ENCODE measurements at places on chromosomes 16 and 17.
A peak's percentile ranks its signal among the peaks of the same experiment; 100 is the strongest.

GRCh38 chr17:21171309-21171922 lies 42.5 kb downstream of the TMEM11 start:
- DNase-seq = no peak

GRCh38 chr17:2844416-2844815 lies 48.2 kb downstream of the RAP1GAP2 start:
- DNase-seq = no peak

GRCh38 chr16:20875355-20875650 lies 24.9 kb downstream of the DCUN1D3 start:
- DNase-seq = no peak

- no peak for DNase-seq
These were observed 47.4 kb upstream of the NUDT7 start for GRCh38 chr16:77674888-77675287.

DNA sequence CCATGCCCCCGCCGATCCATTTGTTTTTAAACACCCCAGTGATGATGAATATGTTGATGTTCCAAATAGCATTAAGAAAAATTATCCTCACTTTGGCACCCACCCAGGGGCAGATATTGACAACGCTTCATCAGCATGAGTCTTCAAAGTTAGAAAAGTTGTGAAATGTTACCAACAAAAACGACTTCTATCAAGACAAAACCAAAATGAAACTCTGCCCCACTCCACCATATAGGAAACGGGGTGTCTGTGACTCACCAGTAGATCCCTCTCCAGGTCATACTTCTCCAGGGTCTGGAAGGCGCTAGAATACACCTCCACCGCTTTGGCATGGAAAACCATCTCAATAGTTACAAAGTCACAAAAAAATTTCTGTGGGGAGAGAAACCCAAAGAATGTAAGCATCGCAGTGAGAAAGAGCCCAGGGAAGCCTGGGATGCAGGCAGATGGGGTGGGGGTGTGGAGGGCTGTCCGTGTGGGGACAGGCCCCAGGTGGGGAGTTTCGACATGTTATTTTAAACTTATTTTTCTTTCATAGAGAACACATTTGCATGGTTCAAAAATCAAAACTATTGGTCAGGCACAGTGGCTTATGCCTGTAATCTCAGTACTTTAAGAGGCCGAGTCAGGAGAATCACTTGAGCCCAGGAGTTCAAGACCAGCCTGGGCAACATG lies 10.2 kb downstream of the CIBAR2 start:
- peak; percentile 75 for DNase-seq

DNA sequence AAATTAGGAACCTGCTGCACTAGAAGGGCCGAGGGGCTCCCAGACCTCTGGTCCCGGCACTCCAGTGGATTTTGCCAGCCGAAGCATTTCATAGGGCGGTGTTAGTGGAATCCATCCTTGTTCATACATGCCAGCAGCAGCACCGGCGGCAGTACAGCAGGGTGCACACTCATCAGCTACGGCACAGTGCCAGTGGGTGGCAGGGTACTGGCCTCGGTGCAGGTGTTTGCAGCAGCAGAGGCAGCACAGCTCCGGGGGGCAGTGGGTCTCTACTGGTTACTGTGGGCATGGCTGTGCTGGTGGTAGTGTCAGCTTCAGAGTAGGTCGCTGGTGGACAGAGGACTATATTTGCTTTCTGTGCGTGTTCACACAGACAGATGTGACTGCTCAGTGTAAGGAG lies 985.7 kb downstream of the CDH8 start:
- no peak for DNase-seq

DNA sequence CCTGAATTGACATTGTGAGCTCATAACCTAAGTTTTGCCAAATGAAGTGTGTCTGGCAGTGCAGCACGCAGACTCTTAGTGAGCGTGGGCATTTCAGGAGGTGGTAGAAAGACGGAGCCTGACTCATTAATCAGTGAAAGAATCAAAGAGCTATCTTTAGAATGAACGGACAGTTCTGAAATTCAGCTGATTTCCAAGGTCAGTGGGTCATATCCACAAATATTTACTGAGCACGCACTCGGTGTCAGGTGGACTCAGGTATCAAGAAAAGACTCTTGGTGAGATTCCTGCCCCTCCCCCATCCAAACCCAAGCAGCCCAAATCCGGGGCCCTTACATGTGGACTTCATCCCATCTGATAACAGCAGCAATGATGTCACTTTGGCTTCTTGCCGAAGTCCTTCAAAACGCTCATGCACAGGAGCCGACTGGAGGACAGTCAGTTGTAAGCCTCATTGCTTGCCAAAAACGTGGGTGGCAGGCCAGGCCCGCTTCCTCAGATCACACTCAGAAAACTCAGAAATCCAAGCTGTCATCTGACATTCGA lies 185.8 kb downstream of the HS3ST3A1 start:
- no peak for DNase-seq

GRCh38 chr17:17783825-17784656 lies 52.7 kb downstream of the SREBF1 start:
- DNase-seq = no peak

- no peak for DNase-seq
These were observed 3.4 kb upstream of the MMD start for GRCh38 chr17:55424893-55425540.

GRCh38 chr17:83089328-83090132 lies 10.1 kb downstream of the METRNL start:
- peak; percentile 40 for DNase-seq

DNA sequence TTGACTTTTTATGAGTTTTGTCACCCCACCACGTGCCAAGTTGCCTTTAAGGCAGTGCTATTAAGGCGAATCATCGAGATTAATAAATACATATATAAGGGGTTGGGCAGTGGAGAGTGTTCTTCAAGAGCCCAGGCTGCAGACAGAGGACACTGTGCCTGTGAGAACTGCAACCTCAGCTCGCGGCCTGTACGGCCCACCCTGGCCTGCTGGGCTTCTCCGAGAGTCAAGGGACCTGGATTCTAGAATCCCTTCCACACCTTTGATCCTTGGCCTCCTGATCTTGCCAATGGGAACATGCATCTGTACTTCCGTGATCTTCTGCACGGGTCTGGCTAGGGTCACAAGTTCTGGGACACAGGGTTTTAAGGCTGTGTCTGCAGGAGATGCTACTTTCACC lies 54.5 kb downstream of the IRX5 start:
- DNase-seq = no peak

GRCh38 chr16:1543085-1543896 lies 9.8 kb downstream of the TMEM204 start:
- DNase-seq = peak; percentile 85

DNA sequence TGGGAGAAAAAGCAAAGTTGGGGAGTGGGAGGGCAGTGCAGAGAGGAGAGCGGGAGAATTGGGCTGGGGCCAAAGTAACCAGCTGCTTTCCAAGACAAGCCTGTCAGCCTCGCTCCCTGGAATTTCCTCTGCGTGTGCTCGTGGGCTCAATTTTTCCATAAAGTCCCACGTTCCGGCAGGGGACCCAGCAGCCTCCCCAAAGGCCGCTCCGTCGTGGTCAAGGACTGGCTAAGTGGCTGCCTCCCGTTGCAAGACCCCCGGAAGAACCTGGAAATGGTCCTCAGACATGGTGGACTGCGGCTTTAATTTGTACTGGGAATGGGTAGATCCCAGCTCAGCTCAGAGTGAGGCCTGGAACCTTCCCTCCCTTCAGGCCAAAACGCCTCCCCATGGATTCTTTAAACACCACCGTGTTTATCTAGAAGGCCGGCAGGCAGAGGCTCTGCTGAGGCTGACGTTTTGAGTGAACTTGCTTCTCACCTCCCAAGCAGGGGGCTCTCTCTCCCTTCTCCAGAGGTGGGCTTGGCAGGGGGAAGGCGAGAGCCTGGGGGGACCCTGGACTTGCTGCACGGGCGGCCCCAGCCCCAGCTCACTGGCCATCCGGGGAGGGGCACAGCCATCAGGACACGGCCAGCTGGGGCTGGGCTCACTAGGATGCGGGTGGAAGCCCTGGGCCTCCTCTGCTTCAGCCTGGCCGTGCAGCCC lies 190.0 kb downstream of the C16orf95 start:
- DNase-seq = no peak

GRCh38 chr17:30557916-30558685 lies 80.9 kb downstream of the GOSR1 start:
- DNase-seq = no peak

DNA sequence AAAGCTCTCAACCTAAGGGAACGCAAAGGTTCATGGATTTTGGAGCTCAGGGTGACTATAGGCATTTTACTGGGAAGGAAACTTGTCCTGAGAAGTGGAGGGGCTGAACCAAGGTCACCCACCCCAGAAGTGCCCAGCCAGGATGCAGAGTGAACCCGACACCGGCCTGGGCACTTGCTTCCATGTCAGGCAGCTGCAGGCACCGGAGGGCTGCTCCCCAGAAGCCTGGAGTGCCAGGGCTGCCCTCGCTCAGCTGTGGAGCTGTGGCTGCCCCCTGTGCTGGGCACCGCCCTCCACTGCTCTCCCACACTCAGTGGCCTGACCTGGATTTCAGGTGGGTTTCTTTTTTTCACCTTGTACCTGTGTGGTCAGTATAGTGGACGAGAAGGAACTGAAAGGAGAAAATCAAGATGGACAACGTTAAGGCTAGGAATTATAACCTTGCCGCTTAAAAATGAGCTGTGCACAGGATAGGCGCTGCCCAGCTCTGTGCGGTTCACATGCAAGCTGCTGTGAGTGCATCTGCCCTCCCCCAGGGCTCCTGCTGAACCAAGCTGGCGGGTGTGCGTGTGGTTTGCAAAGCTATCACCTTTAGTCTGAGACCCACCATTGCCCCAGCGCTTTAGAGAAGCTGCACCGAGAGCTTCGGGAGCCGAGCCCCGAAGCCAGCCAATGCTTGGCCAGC lies 2.2 kb downstream of the MAPK8IP3 start:
- no peak for DNase-seq

DNA sequence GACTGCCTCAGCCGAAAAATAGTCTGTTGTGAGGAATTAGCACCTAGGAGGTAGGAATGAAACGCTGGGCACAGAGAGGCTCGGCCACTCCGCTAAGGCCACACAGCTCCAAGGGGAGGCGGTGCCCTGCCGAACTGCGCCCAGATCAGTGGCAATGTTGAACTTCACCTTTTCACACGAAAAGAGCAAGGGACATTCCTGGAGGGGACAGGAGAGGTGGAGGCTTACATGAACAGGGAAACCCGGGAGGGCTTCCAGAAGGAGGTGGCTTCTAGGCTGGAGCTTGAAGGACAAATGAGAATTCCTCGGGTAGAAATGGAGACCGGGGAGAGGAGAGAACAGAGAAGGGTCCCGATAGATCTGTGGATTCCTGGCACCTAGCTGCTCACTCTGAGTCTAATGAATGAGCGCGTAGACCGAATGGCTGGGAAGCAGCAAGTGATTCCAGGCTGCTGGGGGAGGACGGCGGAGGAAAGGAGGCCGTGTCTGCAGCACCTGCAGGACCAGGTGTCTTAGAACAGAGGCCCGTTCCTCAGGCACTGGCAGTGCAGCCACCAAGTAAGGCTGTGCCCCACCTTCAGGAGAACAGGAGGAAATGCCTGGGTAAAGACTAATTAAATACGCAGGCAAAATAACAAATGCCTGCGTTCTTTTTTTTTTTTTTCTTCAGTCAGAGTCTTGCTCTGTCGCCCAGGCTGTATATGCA lies 722 bp upstream of the SLC38A10 start:
- DNase-seq = peak; percentile 32

- no peak for DNase-seq
These were observed 153.5 kb upstream of the CDC42EP4 start for GRCh38 chr17:73465130-73465952.

- peak; percentile 3 for DNase-seq
These were observed 5.0 kb downstream of the CHMP6 start for GRCh38 chr17:80996422-80997305.

DNA sequence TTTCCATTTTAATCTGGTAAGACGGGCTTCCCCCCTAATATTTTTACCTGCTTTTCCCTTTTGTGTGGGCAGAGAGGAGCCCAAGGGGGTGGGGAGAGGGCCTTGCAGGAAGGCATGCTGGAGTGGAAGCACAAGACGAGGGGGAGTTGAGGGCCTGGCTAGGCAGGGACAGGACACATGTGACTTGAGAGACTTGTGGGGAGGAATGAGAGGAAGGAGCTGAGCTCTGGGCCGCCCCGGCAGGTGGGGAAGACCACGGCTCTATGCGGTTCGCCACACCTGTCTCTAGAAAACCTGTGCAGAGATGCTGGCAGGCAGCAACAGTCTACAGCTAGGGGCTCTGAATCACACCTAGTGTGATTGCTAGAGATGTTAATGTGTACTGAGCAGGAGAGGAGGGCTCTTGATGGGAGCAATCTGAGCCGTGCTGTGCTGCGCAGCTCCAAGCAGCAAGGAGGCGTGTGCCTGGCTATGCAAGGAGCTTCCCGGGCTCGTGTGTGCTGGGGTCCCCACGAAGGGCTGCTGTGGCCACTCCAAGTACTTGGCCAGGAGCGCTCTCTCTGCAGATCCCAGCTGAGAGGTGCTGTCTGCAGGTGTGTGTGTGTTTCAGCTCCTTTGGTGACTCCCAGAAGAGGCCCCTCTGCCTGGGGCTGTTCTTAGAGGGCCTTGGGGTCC lies 50.2 kb downstream of the PDPK1 start:
- no peak for DNase-seq

- no peak for DNase-seq
These were observed 273.2 kb downstream of the MRTFB start for GRCh38 chr16:14344292-14344691.

DNA sequence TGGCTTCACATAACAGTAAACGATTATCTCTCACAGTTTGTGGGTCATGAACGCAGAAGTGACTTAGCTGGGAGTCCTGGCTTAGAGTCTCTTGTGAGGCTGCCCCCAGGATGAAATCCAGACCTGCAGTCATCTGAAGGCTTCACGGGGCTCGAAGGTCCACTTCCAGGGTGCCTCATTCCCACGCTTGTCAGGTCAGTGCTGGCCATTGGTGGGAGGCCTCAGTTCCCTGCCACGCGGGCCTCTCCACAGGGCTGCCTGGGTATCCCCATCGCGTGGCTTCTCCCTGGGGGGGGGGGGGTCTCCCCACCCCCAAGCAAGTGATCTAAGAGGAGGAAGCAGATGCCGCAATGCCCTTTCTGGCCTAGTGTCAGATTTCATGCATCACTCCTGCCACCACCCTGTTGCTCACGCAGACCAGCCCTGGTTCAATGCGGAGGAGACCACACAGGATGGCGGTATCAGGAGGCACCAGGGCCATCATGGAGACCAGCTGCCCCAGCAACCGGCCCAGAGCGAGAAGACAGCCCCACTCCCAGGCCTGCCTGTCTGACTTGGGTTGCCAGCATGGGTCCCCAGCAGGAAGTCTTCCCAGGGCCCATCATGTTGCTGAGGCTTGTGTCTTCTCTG lies 77.3 kb upstream of the CDH5 start:
- DNase-seq = no peak

- DNase-seq = no peak
These were observed 82.8 kb upstream of the GNG13 start for GRCh38 chr16:883340-883739.

DNA sequence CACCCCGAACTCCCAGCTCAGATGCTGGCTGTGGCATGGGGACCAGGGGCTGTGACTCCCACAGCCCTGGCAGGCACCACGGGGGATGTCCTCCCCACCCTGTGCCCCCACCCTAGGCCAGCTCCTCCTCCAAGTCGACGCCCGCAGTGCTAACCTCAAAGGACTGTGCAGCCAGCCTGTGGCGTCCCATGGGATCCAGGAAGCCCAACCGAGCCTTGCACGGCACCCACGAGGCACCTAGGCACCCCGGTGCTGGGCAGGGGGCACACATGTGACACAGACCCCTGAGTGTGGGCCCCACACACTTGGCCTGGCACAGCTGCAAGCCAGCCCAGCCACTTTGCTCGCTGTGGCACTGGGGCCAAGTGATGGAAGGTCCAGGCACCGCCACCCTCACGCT lies 3.9 kb downstream of the GCGR start:
- DNase-seq = no peak

GRCh38 chr16:51211148-51211547 lies 60.1 kb upstream of the SALL1 start:
- no peak for DNase-seq
